ENCODE measurements at places on chromosomes 12 and 14.

- DNase-seq = no peak
Observed at GRCh38 chr14:68229423-68230100, 410.0 kb downstream of the RAD51B start.

DNA sequence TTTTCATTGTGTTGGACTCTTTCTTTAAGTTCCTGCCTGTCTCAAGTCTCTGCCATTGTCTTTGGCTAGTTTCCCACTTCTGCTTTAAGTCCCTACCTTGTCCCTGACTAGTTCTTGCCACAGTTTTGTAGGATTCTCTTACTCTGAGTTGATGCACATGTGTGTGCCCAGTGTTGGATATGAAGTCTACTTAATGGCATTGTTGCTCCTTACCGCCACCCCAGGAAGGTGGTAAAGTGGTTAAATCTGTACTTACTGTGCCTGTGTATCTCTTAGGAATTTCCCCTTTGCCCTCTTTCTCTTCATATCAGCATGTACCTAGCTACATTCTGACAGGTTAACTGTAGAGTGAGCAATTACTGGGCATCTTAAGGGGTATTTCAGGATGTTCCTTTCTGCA lies 227.1 kb downstream of the NUBPL start:
- no peak for DNase-seq

DNA sequence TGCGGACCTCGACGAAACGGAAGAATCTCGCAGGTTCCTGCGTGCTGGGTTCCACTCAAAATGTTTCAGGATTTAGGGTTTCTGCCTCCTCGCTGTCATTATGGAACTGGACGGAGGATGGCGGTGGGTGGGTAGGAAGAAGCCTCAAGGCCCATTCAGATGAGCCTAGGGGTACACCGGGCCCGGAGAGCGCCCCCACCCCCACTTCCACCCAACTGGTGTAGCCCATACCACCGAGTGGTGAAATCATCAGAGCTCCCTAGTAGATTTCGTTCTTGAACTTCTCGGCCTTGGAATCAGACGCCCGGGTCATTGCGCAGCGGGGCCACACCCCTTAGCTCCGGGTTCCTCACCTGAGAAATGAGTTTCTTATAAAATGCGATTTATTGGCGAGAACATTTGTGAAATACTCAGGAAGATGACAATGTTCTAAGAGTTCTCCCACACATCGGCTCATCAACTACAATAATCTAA lies 13.3 kb upstream of the TBX3 start:
- DNase-seq = no peak

DNA sequence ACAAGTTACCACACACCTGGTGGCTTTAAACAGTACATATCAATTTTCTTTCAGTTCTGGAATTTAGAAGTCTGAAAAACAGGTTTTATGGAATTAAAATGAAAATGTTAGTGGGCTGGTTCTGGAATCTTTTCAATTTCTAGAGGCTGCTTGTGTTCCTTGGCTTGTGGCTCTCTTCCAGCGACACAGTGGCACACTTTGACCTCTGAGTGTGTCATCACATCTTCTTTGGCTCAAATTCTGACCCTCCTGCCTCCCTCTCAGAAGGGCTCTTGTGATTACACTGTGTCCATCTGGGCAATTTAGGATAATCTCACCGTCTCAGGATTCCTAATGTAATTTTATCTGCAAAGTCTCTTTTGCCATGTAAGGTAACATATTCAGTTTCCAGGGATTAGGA lies 170.0 kb downstream of the PLCZ1 start:
- DNase-seq = no peak

DNA sequence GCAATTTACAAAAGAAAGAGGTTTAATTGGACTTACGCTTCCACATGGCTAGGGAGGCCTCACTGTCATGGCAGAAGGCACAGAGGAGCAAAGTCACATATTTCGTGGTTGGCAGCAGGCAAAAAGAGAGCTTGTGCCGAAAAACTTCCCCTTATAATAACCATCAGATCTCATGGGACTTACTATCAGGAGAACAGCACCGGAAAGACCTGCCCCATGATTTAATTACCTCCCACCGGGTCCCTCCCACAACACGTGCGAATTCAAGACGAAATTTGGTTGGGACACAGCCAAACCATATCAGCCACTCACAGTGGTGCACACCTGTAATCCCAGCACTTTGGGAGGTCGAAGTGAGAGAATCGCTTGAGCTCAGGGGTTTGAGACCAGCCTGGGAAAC lies 68.5 kb downstream of the FBXL14 start:
- no peak for DNase-seq

DNA sequence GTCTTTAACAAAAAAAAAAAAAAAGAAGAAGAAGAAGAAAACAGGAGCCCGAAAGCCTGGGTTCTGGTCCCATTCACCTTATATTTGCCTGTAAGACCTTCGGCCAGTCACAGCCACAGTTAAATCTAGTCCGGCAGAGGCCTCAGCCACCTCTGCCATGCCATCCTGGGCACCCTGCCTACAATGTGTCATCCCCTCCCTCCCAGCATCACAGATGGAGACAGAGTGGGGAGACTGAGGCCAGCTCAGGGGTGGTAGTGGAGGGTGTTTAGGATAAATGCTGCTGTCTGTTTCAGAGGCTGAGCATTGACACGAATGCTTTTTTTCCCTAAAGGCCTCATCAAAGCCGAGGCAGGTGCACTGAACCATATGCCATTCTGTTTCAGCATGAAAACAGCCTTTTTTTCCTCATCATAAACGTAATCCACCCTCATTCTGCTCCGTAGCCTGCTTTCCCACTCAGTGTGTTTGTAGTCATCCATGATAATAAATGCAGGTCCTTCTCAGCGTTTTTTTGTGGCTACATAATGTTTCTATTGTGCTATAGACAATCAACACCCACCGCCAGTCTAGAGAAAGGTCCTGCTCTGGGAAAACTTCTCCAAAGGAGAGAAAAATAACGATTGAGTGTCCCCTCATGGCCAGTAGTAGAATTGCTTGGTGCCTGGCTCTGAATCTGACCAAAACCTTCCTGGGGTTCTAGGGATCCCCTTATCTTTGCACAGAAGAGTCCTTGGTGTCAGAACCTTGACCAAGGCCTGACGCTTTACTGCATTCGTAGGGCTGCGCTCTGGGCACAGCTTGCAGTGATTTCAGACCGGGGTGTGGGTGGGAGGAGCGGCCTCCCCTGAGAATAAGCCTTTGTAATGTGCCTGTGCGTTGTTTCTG lies 41.1 kb upstream of the TSPAN9 start:
- DNase-seq = no peak

DNA sequence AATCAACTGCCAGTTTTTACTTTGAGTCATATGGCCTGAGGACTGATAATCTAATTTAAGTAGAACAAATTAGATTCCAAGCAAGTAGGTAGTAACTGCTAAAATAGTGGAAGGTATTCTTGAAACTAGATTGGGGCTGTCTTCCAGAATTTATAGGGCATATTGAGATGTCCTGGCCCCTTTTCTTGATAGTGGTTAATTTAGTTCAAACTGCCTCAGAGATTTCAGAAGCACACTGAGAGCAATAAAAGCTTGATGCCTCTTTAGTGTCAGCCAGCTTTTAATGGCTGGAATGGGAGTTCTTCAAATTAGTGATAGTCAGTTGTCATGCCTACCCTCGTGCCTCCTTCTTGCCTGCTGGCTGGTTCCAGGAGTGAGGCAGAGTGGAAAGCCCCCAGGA lies 120.5 kb downstream of the AKAP6 start:
- no peak for DNase-seq

- no peak for DNase-seq
Observed at GRCh38 chr12:75553836-75554555, 42.6 kb upstream of the KRR1 start.

DNA sequence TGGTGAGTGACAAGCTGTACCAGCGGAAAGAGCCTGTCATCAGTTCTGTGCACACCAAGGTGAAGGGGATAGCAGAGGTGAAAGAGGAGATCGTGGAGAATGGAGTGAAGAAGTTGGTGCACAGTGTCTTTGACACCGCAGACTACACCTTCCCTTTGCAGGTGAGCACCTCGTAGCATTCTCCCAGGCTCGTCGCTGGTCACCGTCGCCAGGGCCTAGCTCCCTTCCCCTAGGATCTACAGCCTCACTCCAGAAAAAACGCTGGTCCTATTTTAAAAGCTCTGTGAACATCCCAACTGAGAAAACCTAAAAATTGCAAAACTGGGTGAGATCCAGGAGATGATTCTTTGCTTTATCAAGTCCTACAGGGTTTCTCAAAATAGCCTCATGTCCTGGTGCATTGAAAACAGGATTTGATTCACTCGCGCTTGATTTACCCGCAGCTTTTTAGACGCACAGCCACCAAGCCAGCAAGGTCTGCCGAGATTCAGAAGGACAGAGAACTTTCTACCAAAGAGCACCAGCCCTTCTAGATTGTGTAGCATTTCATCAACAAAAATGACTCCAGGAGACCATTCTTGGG lies 22.2 kb downstream of the P2RX7 start:
- DNase-seq = no peak

GRCh38 chr14:24982472-24983155 lies 67.3 kb downstream of the STXBP6 start:
- no peak for DNase-seq

DNA sequence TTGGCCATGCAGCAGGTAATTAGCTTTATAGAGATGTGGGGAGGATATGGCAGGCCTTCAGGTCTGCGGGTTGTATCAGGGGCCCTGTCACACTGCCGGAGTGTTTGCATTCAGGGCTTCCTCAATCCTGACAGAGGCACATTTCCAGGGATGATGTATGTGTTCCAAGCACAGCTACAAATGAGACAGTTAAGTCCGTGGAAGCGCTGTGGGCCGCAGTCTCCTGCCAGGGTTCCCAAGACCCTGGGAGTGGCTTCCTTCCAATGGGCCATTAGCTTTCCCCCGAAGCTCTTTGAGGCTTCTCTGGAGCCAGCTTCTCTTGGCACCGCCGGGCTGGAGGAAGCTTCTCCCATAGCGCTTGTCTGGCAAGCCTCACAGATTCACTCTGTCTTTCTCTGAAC lies 1524.7 kb upstream of the TMEM132C start:
- DNase-seq = no peak

- DNase-seq = no peak
Observed at GRCh38 chr14:80621701-80622100, 319.8 kb downstream of the CEP128 start.

GRCh38 chr14:39060818-39061437 lies 42.1 kb downstream of the SEC23A start:
- no peak for DNase-seq

DNA sequence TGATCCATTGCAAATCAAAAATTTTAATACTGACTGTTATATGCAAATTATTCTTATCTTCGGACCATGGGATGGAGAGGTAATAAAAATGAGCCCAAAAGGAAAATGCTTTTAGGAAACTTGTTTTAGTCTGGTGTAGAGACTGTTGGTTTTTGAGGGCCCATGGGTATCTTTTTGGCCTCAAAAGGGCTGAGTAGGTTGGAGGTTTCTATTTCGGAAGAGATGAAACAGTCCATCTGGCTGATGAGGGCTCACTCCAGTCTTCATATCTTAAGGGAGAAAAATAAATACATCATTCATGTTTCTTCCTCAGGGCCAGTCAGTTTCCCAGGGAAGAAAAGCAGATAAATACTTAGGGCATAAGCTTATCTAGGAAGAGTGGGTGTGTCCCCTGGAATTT lies 290.7 kb downstream of the RMST start:
- DNase-seq = no peak

DNA sequence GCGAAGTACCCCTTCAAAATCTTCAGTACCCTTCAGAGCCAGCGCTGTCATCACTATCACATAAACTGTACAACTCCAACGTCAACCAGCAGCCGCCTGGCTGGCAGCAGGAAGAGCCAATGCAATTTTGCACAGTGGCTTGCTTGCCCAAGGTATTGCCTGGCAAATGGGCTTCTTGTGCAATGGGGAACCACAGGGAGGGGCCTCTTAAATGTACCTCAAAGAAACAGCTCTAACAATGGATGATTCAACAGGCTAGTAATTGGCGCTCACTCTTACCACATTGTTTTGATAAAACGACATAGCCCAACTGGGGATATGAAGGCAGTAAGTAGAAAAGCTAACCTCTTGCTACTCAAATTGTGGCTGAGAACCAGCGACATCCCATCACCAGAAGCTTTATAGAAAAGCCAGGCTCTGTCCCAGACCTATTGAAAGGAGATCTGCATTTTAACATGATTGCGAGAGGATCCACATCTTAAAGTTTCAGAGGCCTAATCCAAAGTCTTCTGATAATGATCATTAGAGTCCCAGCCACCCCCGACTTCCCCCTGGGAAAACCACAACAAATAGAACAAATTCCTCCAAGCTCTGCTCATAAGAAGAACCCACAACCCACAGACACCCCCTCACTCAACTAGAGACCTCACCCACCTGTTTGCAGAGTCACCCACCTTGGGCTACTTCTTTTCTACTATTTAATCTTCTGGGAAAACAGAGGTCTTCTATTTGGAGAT lies 125.3 kb upstream of the HIF1A start:
- DNase-seq = peak; percentile 71

GRCh38 chr12:24748326-24748725 lies 200.6 kb downstream of the BCAT1 start:
- DNase-seq = no peak

GRCh38 chr14:68409387-68409786 lies 383.5 kb downstream of the ZFP36L1 start:
- DNase-seq = no peak

- no peak for DNase-seq
Observed at GRCh38 chr14:93086441-93087055, 29.2 kb downstream of the ITPK1 start.

- no peak for DNase-seq
Observed at GRCh38 chr12:123576611-123577010, 7.7 kb upstream of the TMED2 start.

GRCh38 chr12:108833757-108834472 lies 23.5 kb downstream of the SSH1 start:
- no peak for DNase-seq

GRCh38 chr14:92925446-92925845 lies 2.5 kb downstream of the CHGA start:
- DNase-seq = no peak

DNA sequence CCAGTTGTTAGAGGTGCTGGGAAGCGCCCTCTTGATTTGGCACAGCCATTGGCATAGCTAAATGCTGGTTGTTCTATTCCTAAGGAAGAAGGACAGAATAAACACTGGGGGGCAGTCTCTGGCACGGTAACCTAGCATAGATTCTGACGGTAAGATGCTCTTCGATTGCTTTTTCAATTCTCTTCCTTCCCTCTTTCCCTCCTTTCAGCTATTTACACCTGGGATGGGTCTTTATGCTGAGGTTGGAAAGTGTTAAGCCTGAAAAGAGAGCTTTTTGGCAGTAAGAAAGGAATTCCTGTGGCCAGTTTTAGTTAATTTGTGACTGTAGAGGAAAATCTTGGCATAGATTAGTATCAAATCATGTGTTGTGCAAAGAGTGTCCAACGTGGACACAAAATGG lies 162.8 kb downstream of the SNAPC1 start:
- DNase-seq = no peak

- no peak for DNase-seq
Observed at GRCh38 chr14:61893371-61893940, 131.2 kb downstream of the SNAPC1 start.

Data from retinal pigment epithelial cell (primary cell).